ENCODE measurements at places on chromosomes 11 and 22.

DNA sequence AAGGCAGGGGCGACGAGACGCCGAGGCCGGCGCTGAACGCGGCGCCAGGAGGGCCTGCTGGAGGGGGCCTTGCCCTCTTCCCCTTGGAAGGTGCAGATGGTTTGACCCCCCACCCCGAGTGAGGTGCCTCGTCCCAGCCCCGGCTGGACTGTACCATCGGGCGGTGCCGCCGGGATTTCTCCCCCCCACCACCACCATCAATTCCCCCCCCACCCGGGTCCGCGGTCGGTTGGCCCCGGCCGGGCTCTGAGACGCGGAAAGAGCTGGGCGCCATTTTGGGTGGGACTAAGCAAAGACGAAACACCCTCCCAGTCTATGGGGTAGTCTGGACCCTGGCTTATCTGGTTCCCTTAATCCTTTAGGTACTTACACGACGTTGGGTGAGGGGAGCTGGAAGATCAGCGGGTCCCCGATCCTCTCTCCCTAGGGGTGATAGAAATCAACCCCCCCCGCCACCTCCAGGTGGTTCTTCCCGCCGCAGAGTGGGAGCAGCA, at the start of gene PRDM10:
Gene PRDM10, minus strand, starts transcription at position 484 of the 494 bp plus-strand sequence. CDS start 41,871 bp downstream, outside the sequence.
- DNase-seq = no peak

GRCh38 chr11:128735935-128736605, 42.2 kb downstream of the FLI1 start:
- DNase-seq = no peak

DNA sequence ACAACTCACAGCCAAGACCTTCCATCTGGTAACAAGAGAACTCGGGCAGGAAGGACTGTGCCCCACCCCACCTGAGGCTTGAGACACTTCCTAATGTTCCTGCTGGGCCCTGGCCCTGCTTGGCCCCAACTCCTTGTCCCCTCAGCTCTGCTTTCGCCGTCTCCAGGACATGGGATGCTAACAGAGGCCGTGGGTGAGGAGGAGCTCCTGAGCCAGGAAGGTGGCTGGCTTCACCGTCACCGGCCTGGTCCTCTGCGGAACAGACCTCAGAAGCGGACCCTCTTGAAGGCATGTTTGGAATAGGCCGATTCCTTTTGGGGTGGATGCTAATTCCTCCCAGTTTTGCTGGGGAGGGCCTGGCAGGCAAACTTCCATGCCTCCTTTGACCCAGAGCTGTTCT, 154.3 kb downstream of the CACNA1I start:
- DNase-seq = no peak

DNA sequence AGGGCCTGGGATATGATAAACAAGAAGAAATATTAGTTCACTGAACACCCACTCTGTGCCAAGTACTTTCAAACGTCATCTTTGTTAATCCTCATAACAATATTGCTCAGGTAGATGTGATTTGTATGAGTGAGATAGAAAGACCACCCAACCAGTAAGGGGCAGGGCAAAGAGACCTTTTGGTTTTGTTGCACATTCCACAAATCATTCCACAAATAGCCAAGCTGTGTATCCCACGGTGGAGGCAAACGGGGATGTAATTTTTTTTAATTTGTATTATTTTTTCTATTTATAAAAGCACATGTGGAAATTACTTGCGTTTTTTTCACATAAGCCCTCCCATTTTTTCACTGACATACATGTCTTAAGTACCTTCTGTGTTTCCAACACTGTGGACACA, 29.0 kb downstream of the LAYN start:
- no peak for DNase-seq

GRCh38 chr11:72483412-72484186, 49.3 kb upstream of the CLPB start:
- DNase-seq = no peak

- DNase-seq = no peak
These were observed 19.9 kb downstream of the VWCE start for GRCh38 chr11:61275191-61275590.

DNA sequence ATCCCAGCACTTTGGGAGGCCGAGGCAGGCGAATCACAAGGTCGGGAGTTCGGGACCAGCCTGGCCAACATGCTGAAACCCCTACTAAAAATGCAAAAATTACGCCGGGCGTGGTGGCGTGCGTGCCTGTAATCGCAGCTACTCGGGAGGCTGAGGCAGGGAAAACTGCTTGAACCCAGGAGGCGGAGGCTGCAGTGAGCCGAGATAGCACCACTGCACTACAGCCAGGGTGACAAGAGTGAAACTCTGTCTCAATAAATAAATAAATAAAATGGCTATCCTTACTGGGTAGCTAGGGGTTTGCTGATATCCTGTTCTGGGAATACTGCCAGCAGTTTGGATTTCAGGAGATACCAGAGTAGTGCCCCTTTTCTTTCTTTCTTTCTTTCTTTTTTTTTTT, 2.4 kb upstream of the RBM14 start:
- no peak for DNase-seq

DNA sequence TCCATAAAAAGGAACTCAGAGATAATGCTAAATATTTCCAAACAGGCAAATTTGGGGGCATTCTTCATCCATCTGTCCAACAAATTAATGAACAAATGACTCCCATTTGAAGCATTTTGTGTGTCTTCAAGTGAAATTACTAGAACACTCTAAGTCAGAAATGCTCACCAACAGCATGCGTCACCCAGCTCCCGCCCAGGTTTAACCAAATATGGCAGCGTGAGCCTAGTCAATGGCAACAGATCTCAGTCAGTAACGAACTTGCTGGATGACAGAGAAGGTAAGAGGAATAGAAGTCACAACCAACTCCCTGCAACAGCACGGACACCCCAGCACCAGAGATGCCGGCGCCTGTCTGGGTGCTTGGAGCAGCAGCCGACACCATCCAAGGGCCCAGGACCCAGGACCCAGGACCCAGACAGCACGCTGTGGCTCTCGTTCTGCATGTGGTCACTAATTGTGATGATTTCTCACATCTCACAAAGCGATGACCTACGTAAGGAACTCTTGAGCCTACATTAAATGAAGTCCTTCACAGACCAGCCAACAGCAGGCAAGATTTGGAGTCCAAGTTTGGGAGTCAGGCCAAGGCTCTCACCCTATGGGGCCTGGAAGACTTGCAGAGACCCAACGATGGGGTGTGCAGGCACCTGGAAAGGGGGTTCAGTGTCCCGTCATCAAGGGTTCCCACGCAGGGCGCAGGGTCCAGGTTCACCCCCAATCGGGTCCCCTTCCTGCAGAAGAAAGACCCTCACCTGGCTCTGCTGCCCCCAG, 556.9 kb downstream of the BRD1 start:
- no peak for DNase-seq

DNA sequence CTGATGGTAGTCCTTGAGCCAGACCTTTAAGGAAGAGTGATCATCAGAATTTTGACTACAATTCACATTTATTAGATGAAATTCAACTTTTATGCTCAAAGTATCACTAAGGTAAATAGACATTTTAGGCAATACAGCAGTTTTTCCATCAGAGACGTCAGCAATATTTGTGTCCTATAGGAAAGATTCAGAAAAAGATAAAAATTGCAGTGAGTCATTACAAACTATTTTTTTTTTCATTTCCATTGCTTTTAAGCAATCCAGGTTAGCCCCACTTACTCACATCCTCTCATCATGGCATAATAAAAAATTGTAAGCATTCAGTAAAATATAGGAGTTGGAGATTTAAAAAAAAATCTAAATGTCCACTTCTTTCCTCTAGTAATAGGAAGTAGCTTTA, 46.9 kb downstream of the MSANTD4 start:
- DNase-seq = no peak

DNA sequence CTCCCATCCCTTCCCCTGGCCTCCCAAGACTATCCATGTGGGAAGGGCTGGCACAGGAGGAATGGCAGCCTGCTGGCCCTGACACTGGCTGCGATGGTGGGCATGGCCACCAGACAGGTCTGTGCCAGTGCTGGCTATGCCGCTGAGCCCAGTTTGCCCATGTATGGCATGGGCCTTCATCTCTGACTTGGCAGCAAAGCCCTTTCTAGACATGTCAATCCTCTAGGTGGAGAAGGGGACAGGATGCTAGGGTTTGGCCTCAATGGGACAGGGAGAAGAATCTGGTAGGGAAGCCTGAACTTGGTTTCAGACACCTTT, 8.8 kb downstream of the ZP1 start:
- DNase-seq = no peak

DNA sequence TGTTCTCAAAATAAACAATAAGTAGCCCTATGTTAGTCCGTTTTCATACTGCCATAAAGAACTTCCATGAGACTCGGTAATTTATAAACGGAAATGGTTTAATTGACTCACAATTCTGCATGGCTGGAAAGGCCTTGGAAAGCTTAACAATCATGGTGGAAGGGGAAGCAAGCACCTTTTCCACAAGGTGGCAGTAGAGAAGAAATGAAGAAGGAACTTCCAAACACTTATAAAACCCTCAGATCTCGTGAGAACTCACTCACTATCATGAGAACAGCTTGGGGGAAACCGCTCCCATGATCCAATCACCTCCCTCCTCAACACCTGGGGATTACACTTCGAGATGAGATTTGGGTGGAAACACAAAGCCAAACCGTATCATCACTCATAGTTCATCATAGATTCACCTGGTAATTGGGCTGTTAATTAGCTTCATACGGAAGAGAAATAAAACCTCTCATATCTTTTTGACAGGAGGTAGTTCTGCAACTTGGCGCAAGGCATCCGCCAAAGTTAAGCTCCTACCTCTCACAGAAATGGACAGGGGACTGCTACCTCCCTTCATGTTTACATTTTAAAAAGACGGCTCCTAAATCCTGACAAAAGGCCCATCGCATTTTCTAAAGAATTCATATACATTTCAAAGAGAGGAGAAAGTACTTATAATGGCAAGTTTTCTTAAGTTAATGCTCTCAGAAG, 49.0 kb downstream of the MUC15 start:
- DNase-seq = no peak

- DNase-seq = no peak
These were observed 9.2 kb downstream of the CKAP5 start for GRCh38 chr11:46836870-46837269.

GRCh38 chr22:40077646-40078016, 82.9 kb downstream of the FAM83F start:
- DNase-seq = no peak

GRCh38 chr11:119011476-119012053, 6.6 kb downstream of the RPS25 start:
- no peak for DNase-seq

GRCh38 chr11:122632181-122632824, 23.2 kb upstream of the UBASH3B start:
- DNase-seq = no peak

DNA sequence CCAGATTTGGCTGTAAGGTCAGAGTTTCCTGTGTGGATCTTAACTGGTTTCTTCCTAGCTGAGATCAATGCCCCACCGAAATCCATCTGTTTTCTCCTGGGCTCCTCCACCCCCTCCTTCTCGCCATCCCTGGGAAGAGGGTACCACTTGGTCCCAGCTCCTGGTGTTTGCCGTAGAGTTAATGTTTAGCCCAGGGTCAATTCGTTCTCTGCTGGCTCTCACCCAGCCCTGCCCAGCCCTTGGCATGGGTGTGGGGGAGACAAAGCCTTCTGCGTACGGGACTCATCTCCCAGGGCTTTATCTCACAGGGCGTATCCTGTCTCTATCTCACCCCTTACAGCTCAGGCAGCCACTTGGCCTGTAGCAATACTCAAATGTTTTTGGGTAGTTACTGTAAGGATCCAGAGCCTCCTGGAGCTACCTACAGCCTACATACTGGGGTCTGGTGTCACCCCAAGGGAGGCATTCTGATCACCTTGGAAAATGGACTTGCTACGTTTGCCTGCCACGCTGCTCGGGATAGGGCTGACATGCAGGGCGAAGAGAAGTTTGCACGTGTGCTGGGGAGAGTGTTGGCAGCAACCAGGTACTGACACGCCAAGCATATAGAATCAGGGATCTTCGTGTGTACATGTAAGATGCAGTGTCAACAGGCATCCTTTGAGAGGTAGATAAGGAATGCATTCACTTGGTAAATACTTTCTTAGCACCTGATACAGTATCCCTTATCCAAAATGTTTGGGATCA, 66.1 kb downstream of the SCN3B start:
- DNase-seq = no peak

- DNase-seq = no peak
These were observed 76.3 kb upstream of the TMEM45B start for GRCh38 chr11:129739339-129739738.

DNA sequence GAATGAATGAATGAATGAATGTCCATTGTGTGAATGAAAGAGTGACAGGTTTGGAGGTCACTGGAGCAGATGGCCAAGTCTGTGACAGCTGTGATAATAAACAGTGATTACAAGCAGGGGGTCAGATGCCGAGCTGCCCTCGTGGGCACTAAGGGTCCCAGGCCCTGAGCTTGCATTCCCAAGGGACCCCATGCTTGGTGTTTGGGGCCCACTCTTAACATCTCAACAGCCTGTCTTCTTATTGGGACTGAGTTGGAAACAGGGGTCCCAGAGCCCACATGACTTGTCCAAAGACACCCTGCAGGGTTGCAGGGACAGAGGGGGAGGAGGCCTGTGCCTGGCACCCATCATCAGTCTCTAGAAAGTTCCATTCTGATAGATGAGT, 12.0 kb upstream of the ANO1 start:
- no peak for DNase-seq

DNA sequence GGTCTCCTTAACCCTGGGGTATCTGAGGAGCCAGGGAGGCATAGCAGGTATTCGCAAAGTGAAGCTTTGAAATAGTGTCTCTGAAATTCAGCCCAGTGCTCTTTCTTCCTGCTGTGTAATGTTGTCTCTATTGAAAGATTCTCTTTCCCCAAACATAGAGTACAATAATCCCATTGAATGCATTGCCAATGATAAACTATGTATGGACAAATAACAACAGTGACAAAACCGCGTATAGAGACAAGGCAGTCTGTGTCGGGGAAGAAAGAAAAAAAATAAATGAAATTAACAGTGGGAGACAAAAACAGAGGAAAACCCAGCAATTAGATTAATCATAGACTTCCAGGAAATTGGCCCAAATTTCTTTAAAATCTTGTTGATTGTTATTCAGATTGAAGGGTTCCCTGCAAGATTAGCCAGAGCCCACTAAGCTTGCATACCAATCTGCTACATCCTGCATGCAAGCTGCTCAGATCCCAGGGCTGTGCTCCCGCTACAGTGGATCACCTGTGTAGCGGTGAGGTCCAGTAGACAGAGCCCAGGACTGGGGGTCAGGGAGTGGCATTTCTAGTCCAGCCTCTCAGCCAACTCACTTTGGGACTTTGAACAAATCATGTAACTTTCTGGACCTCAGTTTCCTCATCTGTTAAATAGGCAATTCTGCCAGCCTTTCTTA, 492.8 kb downstream of the INSC start:
- DNase-seq = no peak
